Regular cardiac myocyte (primary cell): ENCODE measurements at places on chromosomes 2 and 18. TPM values are rescaled to one million over a fixed set of nuclear protein-coding genes. Genes with fewer than 3 reads are reported as not detected.

The NTSR2 gene
- not detected in 2 replicates for total RNA-seq

The IL36RN gene
- under 0.01 TPM in 1 of 2 replicates, not detected in the other for total RNA-seq

The CDK5R2 gene
- total RNA-seq, result not detected in 2 replicates

The OTX1 gene
- total RNA-seq, result under 0.01 TPM in 1 of 2 replicates, not detected in the other

The UCN gene
- 0.38 and 1.1 TPM in 2 replicates for total RNA-seq

The CAPN14 gene
- total RNA-seq, result under 0.01 and 0.28 TPM in 2 replicates

The NPAS2 gene
- 29.7 and 36.6 TPM in 2 replicates for total RNA-seq
